ENCODE measurements at places on chromosomes 11 and 22. TPM values are rescaled to one million over a fixed set of nuclear protein-coding genes. Genes with fewer than 3 reads are reported as not detected.

NPTXR gene
- 11.3 TPM for total RNA-seq

PSMA1 gene
- total RNA-seq = 152 TPM

CD59 gene
- total RNA-seq = 66.8 TPM

TTC36 gene
- total RNA-seq = 2.0 TPM

GRAP2 gene
- total RNA-seq = 202 TPM

VPS51 gene
- total RNA-seq = 258 TPM

OR8J1 gene
- not detected for total RNA-seq
